Neural progenitor cell (in vitro differentiated cells): ENCODE measurements at places on chromosomes 5 and 9.
A peak's percentile ranks its signal among the peaks of the same experiment; 100 is the strongest.

GRCh38 chr5:56814963-56815657, at the start of gene MAP3K1:
TSS of gene MAP3K1 (plus strand) at chr5:56815549. CDS start at chr5:56815574, 25 bp downstream.
- peak; percentile 91 for DNase-seq

GRCh38 chr5:51556833-51557232, 173.6 kb downstream of the ISL1 start:
- no peak for DNase-seq

GRCh38 chr5:168366116-168366515, 74.7 kb downstream of the WWC1 start:
- DNase-seq: no peak

- no peak for DNase-seq
Observed at GRCh38 chr9:33265211-33265865, 489 bp downstream of the CHMP5 start.

- DNase-seq: peak; percentile 87
Observed at GRCh38 chr5:91487420-91487819, 104.3 kb upstream of the ARRDC3 start.

GRCh38 chr5:32595118-32595517, 9.8 kb downstream of the SUB1 start:
- no peak for DNase-seq

DNA sequence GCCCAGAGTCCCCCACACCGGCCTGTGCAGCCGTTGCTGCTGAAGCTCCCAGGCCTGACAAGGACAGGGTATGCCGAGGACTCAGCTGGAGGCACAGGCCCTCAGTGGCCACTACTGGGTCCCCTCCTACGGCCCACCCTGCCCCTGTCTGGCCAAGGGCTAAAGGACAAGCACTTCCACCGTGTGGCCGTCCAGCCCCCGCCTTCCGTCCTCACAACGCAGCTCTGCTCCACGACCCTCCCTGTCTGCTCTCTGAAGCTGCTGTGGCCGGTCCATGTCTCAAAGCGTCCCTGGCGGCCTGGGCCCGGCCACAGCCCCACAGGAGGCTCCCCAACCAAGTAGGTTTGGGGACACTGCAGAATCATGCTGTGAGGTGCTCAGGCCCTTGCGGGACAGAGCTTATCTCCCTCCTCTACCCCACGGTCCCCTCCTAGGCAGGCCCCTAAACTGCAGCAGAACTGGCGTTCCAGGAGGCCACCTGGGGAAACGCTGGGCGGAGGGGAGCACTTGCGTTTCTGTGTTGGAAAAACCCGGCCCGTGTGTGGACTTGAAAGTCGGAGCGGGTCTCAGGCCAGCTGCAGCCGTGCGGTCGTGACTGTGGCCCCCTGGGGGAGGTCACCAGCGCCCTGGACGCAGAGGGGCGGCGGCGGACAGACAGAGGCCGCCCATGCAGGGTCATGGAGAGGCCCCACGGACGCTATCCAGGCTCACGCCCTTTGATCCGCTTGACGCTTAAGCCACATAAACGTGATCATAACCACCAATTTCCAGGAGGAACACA, 45.6 kb downstream of the NKD2 start:
- no peak for DNase-seq

DNA sequence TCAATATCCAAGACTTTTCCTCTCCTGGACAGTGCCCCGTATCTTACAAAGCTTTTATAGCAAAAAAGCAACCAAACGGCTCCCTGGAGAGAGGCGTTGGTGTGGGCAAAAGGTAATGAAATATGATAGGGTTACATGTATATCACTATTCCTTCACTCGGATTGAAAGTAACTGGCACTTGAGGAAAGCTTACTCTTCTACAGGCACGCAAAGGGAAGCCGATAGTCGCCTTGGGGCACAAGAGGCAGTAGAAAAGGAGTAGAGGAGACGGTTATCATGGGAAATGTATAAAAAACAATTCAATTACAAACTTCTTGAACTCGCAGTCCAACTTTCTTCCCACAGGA, 1.1 kb downstream of the DIAPH1 start:
- DNase-seq: peak; percentile 18

DNA sequence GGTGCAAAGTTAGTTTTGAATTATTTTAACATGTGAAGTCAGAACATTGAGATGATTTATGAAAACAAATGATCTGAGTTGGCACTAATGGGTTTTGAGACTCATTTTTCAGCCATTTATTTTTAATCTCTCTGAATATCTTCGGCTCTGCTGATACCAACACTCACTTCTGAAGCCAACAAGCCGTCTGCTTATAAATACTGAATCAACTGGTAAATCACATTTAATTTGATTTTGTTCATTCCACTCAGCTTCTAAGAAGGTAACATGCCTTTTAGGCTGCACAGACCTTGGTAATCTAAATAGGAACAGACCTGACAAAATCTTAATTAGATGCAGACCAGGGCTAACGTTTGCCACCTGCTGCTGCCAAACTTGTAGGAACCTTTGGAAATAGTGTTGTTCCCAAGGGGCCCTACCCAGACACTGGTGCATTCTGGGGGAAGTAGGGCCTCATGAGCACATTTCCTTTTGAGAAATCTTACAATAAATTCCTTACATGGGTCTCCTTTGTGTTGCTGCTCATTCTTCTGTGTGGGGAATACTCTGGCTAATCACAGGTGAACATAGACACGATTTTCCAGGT, 182.2 kb downstream of the KCTD16 start:
- DNase-seq: no peak

- DNase-seq: no peak
Observed at GRCh38 chr9:99272836-99273235, 50.8 kb downstream of the SEC61B start.

GRCh38 chr5:124402144-124402581, 344.3 kb downstream of the ZNF608 start:
- no peak for DNase-seq

GRCh38 chr5:168217497-168217896, 73.9 kb upstream of the WWC1 start:
- DNase-seq: no peak

DNA sequence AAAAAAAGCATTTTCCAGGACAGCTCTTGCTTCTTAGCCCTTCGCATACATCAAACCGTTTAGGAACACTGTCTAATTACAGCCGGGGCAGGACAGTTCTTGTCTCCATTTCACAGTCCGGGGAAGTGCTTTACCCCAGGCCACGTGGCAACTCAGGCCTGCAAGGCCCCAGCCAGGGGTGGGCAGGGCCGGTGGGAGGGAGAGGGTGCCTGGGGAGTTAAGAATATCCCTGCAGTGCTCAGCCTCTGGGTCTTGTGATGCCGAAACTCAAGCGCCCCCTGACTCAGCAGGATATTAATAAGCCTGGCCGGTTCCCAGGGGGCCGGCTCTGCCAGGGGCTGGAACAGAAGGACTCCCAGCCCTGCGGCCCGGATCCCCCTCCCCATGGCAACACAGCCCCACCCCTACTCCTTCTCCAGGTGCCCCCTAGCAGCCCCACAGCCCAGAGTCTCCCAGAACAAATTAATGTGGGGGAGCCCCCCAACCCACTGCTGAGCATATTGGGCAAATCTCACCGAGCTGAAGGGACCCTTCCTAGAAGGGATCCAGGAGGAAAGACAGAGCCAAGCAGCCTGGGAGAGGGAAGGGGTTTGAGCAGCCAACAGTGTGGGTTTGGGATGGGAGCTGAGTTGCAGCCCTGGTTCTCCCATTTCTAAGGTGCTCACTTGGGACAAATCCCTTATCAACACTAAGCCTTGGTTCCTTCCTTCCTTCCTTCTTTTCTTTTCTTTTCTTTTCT, 45.3 kb downstream of the PLPP7 start:
- DNase-seq: no peak

GRCh38 chr5:33795496-33795895, 96.3 kb downstream of the ADAMTS12 start:
- peak; percentile 74 for DNase-seq

DNA sequence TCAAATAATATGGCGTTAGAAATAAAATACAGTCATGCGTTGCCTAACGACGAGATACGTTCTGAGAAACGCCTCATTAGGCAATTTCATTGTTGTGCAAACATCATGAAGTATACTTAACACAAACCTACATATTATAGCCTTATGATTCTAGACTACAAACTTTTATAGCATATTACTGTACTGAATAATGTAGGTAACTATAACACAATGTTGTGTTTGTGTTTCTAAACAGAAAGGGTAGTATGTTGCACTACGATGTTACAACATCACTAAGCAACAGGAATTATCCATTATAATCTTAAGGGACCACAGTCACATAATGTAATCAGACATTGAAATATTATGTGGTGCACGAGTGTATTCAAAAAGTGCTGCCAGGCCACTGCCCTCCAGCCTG, 3.0 kb upstream of the SMC2 start:
- DNase-seq: no peak

DNA sequence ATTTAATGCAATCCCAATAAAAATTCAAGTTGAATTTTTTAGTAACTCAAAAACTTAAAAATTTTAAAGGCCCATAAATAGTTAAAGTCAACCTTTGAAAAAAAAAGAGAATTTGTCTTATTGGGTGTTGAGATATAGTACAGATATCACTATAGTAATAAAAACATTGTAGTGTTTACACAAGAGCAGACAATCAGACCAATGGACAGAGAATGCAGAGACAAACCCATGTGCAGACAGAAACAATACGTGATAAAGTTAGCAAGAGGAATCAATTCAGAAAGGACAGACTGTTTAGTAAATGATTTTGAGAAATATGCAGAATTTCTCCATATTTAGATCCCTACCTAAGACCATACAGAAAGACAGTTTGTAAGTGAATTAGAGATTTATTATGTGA, 33.9 kb downstream of the GOLGA1 start:
- no peak for DNase-seq

DNA sequence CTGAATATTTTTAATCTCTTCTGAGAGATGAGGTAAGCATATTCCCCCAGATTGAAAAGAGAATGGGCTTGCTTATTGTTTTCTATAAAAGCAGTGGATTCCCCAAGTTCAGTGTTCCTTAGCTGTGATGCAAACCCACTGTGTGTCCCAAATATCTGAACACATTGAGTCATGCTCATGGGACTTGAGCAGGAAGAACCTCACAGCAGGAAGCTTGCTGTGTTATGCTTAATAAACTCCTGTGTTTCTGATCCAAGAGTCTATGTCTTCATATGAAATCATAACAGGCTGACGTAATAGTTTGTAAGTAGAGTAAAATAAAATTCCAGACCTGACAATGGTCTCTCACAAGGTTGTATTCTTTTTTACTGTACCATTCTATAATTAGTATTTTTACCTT, 24.8 kb upstream of the LOX start:
- no peak for DNase-seq

GRCh38 chr9:15764131-15764530, 211.3 kb downstream of the CCDC171 start:
- DNase-seq: no peak

DNA sequence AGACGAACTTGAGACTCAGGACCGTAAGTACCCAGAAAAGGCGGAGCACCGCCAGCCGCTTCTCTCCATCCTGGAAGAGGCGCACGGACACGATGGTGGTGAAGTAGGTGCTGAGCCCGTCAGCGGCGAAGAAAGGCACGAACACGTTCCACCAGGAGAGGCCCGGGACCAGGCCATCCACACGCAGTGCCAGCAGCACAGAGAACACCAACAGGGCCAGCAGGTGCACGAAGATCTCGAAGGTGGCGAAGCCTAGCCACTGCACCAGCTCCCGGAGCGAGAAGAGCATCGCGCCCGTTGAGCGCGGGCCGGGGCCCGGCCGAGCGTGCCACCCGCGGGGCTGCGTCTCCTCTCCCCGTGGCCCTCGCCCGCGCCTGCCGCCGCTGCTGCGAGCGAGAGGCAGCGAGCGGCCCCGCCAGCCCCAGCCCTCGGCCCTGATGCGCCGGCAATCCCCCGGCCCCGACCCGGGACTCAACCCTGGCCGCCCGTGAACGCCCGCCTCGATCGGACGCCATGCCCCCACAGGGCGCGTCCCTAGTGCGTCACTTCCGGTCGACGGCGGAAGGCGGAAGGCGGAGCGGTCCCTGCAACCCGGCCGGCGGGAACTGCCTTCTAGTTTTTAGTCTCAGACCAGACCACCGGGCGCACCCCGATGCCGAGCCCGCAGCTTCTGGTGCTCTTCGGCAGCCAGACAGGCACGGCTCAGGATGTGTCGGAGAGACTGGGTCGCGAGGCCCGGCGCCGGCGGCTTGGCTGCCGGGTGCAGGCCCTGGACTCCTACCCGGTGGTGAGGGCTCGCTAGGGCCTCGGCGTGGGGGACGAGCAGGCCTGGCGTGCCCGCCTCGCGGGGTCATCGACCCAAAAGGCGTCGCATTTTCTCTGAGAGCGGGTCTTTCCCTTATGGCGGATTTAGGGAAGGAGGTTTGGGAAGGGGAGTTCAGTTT, at the start of the genes NDOR1 and TMEM203:
Gene NDOR1, plus strand, starts transcription at position 575 of the 944 bp plus-strand sequence. Its CDS starts 78 bp downstream, at position 653.
Gene TMEM203, minus strand, starts transcription at position 523 of the 944 bp plus-strand sequence. Its CDS starts 234 bp downstream, at position 289.
- DNase-seq: peak; percentile 97

- peak; percentile 94 for DNase-seq
Observed at GRCh38 chr5:59893429-59894227, at the start of gene PDE4D. TSS of gene PDE4D (minus strand) at chr5:59893726.

DNA sequence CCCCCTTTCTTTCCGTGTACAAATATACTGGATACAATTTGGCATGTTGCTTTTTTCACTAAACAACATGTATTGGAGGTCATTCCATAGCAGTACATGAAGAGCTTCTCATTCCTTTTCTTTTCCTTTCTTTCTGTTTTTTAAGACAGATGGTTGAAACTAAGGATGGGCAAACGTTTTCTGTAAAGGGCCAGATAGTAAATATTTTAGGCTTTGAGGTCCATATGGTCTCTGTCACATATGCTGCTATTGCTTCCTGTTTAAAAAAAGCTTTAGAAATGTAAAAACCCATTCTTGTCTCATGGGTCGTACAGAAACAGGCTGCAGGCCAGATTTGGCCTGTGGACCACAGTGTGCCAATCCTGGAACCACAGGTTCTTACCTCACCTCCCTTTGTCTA, 160.1 kb downstream of the ACER2 start:
- no peak for DNase-seq

DNA sequence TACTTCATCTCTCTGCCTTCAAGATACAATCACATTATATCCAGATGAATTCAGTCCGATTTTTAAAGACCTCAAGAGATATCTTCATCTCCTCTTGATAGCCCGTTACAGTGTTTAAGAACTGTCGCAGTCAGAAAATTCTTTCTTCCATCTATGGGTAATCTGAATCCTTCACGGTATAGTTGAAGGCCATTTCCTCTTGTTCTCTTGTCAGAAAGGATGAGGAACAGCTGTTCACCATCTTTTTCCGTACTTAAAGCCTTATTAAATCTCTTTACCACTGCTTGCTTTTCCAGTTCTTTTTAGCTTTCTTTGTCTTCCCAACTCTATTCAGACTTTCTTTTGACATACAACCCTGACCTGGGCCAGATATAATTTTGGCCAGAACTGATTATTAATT, 121.8 kb downstream of the XRCC4 start:
- no peak for DNase-seq

GRCh38 chr5:78537821-78538220, 110.8 kb downstream of the LHFPL2 start:
- DNase-seq: peak; percentile 64

- peak; percentile 77 for DNase-seq
Observed at GRCh38 chr5:93407454-93407853, 173.6 kb downstream of the NR2F1-AS1 start.

- DNase-seq: peak; percentile 11
Observed at GRCh38 chr9:75912951-75913350, 22.5 kb downstream of the PCSK5 start.

GRCh38 chr5:122218778-122219177, 89.4 kb downstream of the ZNF474 start:
- DNase-seq: no peak
